Bronchial smooth muscle cell (primary cell): ENCODE measurements at places on chromosomes 16 and 17. TPM values are rescaled to one million over a fixed set of nuclear protein-coding genes. Genes with fewer than 3 reads are reported as not detected.

INCA1 gene
- total RNA-seq = 0.09 and 0.32 TPM in 2 replicates

CNEP1R1 gene
- 21.6 and 23.6 TPM in 2 replicates for total RNA-seq

TBC1D16 gene
- total RNA-seq = 41.0 and 51.4 TPM in 2 replicates

SCO1 gene
- 17.3 and 27.7 TPM in 2 replicates for total RNA-seq

DNAH17 gene
- under 0.01 TPM in 1 of 2 replicates, not detected in the other for total RNA-seq

ITGA2B gene
- total RNA-seq = 0.16 and 0.60 TPM in 2 replicates
